ENCODE measurements at places on chromosomes 11 and 22. TPM values are rescaled to one million over a fixed set of nuclear protein-coding genes. Genes with fewer than 3 reads are reported as not detected.

The GAB4 gene
- not detected for total RNA-seq

The UNC93B1 gene
- 25.6 TPM for total RNA-seq

The EHF gene
- not detected for total RNA-seq

The UPB1 gene
- total RNA-seq = 0.09 TPM

The MCM5 gene
- total RNA-seq = 19.3 TPM

The DUSP18 gene
- 9.3 TPM for total RNA-seq

The PARVA gene
- total RNA-seq = 20.9 TPM

The CRYBB3 gene
- total RNA-seq = 0.17 TPM

The SPDYC gene
- not detected for total RNA-seq

The HTR3A gene
- not detected for total RNA-seq

The KCNK7 gene
- 0.17 TPM for total RNA-seq

All from dermis lymphatic vessel endothelial cell (primary cell).